ENCODE measurements at places on chromosomes 11 and 22.
A peak's percentile ranks its signal among the peaks of the same experiment; 100 is the strongest.

DNA sequence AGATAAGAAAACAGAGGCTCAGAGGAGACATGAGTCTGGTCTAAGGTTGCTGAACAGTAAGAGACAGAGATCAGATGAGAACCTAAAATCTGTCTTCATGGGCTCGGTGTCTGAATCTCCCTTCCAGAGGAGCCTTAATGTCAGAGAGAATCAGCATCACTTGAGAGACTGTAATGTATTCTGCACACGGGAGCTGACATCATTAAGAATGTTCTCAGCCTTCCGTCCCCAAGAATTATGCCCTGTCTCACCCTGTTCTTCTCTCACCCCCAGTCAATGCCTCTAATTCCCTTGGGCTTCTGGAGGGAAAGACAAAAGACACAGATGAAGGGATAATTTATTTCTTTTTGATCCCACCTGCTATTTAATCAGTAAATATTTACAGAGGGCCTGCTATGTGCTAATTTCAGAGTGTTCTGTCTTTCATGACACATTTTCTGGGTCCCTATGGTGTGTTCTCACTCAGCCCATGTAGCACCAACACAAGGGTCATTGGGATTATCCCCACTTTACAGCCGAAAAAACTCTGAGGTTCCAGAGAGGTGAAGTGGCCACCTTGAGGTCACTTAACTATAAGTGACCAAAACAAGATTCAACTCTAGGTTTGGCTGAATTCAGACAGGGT lies 61.8 kb downstream of the CD82 start:
- no peak for DNase-seq

DNA sequence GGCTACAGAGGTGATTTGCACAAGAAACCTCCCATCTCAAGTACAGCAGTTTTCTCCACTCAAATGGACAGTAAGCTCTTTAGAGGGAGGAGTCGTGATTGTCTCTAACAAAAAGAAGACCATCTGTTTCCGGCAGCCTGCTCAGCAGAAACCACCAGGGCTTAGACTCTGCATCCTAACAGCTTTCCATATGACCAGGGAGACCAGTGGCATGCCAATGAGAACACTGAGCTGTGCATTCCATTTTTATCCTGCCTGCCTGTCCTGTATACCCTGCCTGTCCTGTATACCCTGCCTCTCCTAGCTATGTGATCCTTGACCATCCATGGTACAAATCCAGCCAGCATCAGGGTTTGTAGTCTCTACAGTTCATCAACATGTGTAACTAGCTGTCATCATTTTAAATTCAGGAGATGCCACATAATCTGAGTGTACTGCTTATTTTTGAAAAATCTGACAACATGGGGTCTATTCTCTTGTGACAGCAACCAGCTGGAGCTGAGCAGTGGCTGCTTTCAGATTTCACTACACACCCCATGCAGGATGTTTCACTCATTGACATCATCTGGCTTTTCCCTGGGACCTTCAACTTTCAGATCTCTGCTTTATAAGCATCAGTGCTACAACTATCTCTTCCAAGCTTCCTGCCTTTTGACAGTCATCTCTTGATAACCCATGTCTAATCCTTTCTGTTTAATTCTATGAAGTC lies 50.5 kb upstream of the POU2AF2 start:
- no peak for DNase-seq

DNA sequence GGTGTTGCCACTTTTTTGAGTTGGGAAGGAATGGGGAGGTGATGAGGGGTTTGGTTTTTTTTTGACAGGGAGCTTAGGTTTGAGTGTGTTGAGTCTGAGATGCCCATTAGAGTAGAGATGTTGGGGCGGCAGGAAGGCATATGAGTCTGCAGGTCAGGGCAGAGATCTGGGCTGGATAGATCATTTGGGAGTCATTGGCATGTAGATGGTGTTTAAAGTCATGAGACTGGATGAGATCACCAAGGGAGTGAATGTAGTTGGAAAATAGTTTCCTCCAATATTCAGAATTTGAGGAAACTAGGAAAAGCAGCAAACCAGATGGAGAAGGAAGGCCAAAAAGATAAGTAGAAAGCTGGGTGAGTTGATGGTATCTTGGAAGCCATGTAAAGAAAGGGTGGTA lies 2.1 kb upstream of the ANAPC15 start:
- no peak for DNase-seq

- DNase-seq, result peak; percentile 4
These were observed 3.9 kb downstream of the TOLLIP start for GRCh38 chr11:1305501-1306056.

- DNase-seq, result no peak
These were observed 66.2 kb downstream of the CCDC81 start for GRCh38 chr11:86440843-86441242.

GRCh38 chr11:1292018-1292643 lies 17.3 kb downstream of the TOLLIP start:
- no peak for DNase-seq

GRCh38 chr11:45606514-45607281 lies 58.7 kb downstream of the CHST1 start:
- no peak for DNase-seq

- DNase-seq, result no peak
These were observed 38.3 kb upstream of the IGSF9B start for GRCh38 chr11:133995066-133995465.

- DNase-seq, result no peak
These were observed 400.4 kb downstream of the NXPE2 start for GRCh38 chr11:115078461-115079438.

GRCh38 chr11:31060880-31061279 lies 308.7 kb downstream of the DCDC1 start:
- DNase-seq, result no peak

GRCh38 chr11:63813035-63813562 lies at the start of gene SPINDOC:
Gene SPINDOC (plus strand): TSS chr11:63813456. CDS start chr11:63813687, 231 bp downstream.
- DNase-seq, result peak; percentile 80

GRCh38 chr11:121572571-121573059 lies 119.8 kb upstream of the SORL1-AS1 start:
- no peak for DNase-seq

DNA sequence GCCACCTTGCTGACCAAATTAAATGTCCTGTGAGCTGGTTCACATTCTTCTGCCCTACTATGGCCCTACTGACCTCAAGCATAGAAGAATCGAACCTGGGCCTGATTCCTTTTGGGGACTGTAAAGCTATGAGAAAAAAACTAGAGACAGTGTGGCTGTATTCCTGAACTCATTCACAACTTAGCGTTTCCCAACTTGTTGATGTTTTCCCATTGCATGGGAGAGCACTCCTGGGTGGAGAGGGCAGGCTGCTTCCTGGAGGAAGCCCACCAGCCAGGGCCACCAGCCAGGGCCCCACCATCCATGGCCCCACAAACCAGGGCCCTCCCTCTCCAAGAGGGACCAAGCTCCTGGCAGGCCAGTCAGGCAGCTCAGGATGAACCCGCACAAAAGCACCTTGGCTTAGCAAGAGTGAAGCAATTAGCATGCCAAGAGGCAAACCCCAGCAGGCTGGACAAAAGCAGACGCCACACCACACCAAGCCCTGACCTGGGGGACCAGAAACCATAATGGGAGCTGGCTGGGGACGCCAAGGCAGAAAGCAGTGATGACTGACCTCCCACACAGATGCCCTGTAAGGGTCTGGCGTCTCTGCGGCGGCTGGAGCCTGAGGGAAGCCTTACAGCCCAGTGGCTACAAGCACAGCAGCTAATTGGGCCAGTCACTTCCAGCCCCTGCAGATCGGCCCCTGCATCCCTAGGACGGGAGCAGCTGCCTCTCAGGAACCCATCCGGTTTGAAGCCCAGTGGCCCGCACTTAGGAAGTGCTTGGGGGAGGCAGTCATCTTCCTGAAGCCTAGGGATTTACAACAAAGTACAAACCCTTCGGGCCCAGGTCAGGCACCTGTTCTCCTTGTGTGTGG lies 2.1 kb downstream of the CERK start:
- DNase-seq, result no peak

GRCh38 chr11:112453601-112454577 lies 193.2 kb upstream of the PLET1 start:
- peak; percentile 60 for DNase-seq

- no peak for DNase-seq
These were observed 7.1 kb upstream of the TAB1 start for GRCh38 chr22:39392341-39392948.

DNA sequence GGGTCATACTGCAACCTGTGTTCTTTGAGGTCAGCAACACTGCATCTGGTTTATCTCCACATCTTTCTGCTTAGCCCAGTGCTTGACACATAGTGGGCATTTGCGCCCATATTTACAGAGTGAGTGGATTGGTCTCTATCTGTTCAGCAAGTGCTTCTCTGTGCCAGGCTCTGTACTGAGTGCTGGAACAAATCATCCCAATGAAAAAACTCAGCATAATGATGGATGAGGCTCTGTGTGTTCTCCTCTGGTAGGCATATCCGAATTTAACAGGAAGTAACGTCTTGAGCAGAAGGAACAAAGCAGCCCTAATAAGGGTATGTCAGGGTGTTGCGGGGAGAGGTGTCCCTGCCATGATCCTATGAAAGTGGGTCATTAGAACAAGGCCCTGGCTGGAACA lies 46.0 kb downstream of the MCM5 start:
- DNase-seq, result no peak

DNA sequence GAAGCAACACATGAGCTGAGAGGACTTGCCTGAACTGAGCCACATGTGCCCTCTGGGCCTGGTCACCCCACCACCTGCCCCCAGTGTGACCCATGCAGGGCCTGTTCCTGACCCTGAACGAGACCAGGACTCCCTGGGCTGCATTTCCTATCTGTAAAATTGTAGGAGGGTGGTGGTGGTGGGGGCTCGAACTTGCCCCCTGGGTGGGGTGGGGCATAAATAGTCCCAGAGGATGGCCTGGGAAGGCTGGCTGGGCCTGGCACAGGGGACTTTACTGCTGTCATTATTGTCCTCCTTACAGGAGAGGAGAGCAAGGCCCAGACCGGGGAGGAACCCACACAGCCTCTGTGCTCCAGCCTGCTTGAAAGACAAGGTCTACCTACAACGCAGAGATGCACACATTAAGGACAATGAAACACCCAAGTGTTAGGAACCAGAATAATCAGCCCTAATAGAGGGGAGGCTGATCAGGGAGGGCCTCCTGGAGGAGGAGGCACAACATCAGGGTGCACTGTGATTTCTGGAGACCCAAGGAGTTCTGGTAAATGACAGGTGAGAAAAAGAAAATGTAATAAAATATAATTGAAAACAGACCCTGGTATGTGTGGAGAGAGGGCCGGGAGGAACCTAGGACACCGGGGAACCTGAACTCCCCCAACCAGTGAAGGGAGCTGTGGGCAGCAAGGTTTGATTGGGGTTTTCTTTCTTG lies 2.8 kb upstream of the AIFM3 start:
- DNase-seq, result no peak

- no peak for DNase-seq
These were observed 663.0 kb downstream of the KCNA4 start for GRCh38 chr11:29353833-29354232.

All from activated CD4-positive, alpha-beta memory T cell treated with anti-CD3 and anti-CD28 coated beads for 36 hours (primary cell).